Pulmonary artery endothelial cell (primary cell): ENCODE measurements at places on chromosomes 3 and 15. TPM values are rescaled to one million over a fixed set of nuclear protein-coding genes. Genes with fewer than 3 reads are reported as not detected.

NMNAT3 gene
- total RNA-seq: 0.74 and 0.86 TPM in 2 replicates

C2CD4A gene
- 0.74 and 3.2 TPM in 2 replicates for total RNA-seq

GASK1A gene
- total RNA-seq: under 0.01 and 0.04 TPM in 2 replicates

ALG1L2 gene
- total RNA-seq: not detected in 2 replicates

CCDC12 gene
- 38.6 and 40.5 TPM in 2 replicates for total RNA-seq

CPLX3 gene
- total RNA-seq: not detected in 2 replicates

TMEM45A gene
- 4.0 and 4.3 TPM in 2 replicates for total RNA-seq

PATL2 gene
- total RNA-seq: under 0.01 TPM in 1 of 2 replicates, not detected in the other

KCNMB3 gene
- 0.46 and 1.4 TPM in 2 replicates for total RNA-seq

A4GNT gene
- total RNA-seq: not detected in 2 replicates

WDR49 gene
- total RNA-seq: 0.07 and 0.20 TPM in 2 replicates

RAB6B gene
- 0.99 and 1.2 TPM in 2 replicates for total RNA-seq

ZNF80 gene
- total RNA-seq: not detected in 2 replicates

CHST14 gene
- 11.0 and 11.1 TPM in 2 replicates for total RNA-seq

CHRM5 gene
- not detected in 2 replicates for total RNA-seq

BTLA gene
- total RNA-seq: not detected in 2 replicates

RTP4 gene
- total RNA-seq: 0.46 and 0.99 TPM in 2 replicates

BNC1 gene
- 14.2 and 25.0 TPM in 2 replicates for total RNA-seq

CRYGS gene
- total RNA-seq: 1.1 and 1.4 TPM in 2 replicates

CCR9 gene
- not detected in 2 replicates for total RNA-seq

MAP1A gene
- total RNA-seq: 1.4 and 1.6 TPM in 2 replicates

DAPK2 gene
- 3.2 and 5.3 TPM in 2 replicates for total RNA-seq

ZKSCAN7 gene
- 0.92 and 1.2 TPM in 2 replicates for total RNA-seq

SPESP1 gene
- total RNA-seq: 3.3 and 4.0 TPM in 2 replicates

RETNLB gene
- total RNA-seq: not detected in 2 replicates

GOLGA8R gene
- total RNA-seq: 1.1 and 1.3 TPM in 2 replicates

CYP1A2 gene
- total RNA-seq: not detected in 2 replicates
